ENCODE measurements at places on chromosomes 3 and 15.

GRCh38 chr15:52667597-52667996 is 11.6 kb downstream of the ATOSA start:
- DNase-seq: no peak

GRCh38 chr15:65920121-65920520 is 50.8 kb downstream of the RAB11A start:
- no peak for DNase-seq

DNA sequence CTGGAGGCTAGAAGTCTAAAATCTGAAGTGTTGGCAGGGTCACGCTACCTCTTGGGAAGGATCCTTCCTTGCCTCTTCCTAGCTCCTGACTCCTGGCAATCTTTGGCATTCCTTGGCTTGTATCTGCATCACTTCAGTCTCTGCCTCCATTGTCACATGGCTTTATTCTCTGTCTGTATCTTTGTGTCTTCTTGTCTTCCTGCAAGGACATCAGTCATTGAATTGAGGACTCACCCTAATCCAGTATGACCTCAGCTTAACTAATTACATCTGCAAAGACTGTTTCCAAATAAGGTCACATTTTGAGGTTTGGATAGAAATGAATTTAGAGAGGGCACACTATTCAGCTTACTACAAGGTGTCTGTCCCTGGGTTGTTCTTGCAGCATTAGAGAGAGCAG is 31.1 kb upstream of the UTS2B start:
- no peak for DNase-seq

DNA sequence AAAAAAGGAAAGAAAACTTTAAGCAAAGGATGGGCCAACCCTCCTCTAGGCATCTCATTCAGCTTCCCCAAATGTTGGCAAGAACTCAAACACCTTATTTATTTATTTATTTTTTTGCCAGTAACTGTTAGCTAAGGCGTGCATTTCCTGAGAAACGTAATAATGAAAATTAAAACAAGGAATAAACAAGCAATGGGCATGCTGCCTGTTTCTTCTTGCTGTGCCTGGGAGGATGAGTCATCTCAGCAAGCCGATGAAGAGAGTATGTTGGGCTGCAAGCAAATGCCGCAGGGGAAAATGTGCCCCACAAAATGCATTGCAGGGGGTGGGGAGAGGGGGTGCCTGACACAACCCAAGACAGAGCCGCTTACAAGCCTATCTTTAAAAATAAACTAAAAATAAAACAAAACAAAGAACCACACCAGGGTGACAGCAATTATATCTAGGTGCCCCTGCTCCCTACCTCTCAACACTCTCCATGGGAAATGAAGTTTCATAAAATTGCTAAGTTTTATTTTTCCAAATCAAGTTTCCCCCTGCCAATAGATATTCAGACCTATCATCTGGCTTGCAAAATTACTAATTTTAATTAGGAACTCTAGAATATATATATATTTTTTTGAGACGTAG is 40.3 kb downstream of the EIF4E3 start:
- no peak for DNase-seq

GRCh38 chr3:142226474-142226873 is 1.1 kb upstream of the GK5 start:
- DNase-seq: no peak

- DNase-seq: no peak
These were observed 296.4 kb downstream of the RBMS3 start for GRCh38 chr3:29577250-29577649.

All from GM12878 (cell line).